Right atrium auricular region (tissue), 2 donors: ENCODE measurements at places on chromosomes 7 and 10. TPM values are rescaled to one million over a fixed set of nuclear protein-coding genes. Genes with fewer than 3 reads are reported as not detected.

The FFAR4 gene
- not detected for total RNA-seq

The CDHR3 gene
- not detected for total RNA-seq

The OR13A1 gene
- total RNA-seq = not detected

The ZNF786 gene
- total RNA-seq = 3.1 TPM

The CYP3A4 gene
- 0.43 TPM for total RNA-seq

The GDI2 gene
- 124 TPM for total RNA-seq

The NUP205 gene
- total RNA-seq = 17.2 TPM

The MUC3A gene
- not detected for total RNA-seq

The FKBP9 gene
- total RNA-seq = 129 TPM

The ANKRD2 gene
- total RNA-seq = 25.7 TPM

The VENTX gene
- 0.44 TPM for total RNA-seq

The HNRNPA2B1 gene
- total RNA-seq = 124 TPM

- no peak for DNase-seq
These were observed 69.5 kb downstream of the STK17A start for GRCh38 chr7:43652364-43652763.

DNA sequence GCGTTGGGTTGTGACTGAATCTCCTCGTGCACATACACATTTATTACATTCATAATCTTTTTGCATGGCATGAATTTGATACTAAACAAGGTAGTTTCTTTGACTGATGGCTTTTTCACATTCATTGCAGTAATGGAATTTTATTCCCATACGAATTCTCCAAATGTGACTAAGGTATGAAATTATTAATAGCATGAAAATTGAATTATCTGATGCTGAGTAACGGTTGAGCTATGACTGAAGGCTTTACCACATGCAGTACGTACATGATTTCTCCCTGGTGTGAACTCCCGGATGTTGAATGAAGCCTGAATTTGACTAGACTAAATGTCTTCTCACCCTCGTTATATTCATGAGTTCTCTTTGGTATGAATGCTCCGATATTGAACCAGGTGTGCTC, 104.4 kb upstream of the C1GALT1 start:
- DNase-seq = no peak

DNA sequence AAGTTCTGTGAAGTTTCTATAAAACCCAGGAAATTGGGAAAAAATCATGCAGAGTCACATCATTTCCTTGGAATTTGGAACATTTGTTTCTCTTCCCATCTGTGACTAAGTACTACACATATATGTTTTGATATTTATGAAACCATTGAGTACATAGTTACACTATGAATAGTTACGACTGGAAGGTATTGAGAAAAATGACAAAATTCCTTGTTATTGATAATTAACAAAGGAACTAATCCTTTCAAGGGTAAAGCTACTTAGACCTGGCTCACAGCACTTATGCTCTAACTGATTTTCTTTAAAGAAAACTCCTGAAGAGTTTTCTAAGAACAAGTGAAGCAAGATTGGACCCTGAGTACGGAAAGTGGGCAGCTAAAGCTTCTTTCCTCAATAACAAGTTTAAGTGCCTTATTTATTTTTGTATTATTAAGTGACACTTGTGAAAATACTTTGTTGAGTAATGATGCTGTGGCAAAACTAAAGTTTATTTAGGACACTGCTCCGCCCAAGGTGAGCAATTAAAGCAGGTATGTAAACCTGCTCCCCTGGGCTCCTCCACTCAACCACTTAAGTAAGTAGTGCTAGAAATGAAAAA, 12.0 kb upstream of the GLCCI1 start:
- DNase-seq = no peak

DNA sequence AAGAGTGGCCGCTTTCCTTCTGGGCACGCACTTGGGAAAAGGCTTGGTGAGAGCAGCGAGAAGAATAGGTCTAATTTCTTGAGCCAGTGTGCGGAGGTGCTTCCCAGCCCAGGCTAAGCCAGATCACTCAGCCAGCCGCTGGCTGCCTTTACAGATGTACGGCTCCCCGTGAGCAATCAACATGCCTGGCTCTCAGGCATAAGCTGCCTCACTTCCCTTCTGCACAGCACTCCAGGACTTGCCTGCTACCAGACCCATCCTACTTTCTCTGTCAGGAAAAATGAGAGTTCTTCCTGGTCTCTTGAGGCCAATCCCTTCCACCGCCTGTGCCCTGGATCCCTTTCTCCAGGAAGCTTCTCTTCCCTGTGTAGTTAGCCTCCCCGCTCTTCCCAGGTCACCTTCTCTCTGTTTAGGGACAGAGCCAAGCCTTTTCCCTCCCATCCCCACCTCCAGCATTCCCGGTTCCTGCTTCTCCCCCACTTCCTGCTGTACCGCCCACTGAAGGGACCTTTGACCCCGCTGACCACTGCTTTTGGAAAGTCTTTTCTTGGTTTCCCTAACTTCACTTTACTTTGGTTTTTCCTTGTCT, 1.1 kb upstream of the ACTR3C start:
- no peak for DNase-seq

GRCh38 chr7:43538404-43538771, 44.5 kb upstream of the STK17A start:
- no peak for DNase-seq

DNA sequence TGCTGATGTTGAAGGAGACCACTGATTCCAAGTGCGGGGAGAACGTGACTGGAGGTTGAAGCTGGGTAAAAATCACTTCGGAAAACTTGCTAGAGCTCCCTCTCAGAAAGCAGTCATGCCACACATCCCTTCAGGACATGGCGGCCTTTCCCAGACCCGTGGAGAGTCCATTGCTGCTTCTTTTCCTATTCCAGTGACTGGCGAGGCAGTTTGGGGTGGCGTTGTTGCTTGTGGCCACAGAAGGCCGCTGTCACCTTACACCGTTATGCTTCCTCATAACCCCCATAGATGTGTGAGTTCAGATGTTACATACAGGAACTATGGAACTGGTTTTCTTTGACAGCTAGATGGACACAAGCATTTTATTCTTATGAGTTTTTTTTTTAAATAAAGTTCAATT, 235.6 kb upstream of the POM121L12 start:
- DNase-seq = no peak

DNA sequence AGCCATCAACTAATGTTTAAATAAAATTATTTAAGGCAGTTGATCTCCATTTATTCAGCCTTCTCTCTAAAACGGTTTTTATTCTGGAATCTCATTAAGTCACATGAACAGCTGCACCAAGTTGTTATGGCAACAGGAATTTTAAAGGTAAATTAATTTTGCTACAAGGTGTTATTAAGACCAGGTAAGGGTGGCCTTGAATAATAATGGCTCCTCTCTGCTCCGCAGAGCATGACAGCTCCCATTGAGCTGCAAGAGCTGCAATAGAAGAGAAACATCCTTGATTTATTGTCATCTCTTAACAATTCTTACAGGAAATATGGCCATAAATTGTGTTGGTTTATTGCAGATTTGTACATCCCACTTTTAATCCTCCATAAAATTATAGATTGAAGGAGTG, 165.8 kb downstream of the KLF6 start:
- DNase-seq = no peak

GRCh38 chr7:7687800-7688199, 30.6 kb downstream of the RPA3 start:
- no peak for DNase-seq

DNA sequence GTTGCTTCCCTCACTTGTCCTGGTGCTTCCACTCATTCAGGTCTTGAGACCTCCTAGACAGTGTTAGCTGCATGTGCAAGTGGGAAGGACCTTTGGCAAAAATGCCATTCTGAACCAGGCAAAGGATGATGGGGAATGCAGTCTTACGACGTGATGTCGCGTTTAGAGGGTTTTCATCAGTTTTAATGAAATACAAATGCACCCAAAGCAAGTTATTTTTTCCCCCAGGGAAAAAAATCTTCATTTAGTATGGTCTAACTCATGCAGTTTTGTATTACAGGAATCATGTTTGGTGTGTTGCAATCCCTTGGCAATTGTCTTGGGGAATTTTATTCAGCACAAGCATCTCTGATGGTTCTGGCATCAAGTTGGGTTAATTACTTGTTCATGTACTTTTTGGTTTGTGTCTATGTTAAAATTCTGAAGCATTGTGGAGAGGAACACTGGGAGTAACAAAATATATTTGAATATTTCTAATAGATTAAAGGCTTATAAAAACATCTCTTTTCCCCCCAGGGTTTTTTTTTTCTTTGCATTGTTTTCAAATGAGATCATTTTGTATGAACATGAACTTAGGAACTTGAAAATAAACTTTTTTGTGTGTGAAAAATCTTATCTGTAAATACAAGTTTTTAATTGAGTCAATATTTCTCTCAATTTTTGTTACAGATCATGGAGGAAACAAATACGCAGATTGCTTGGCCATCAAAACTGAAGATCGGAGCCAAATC, 188.9 kb downstream of the BICC1 start:
- DNase-seq = no peak

- DNase-seq = peak; percentile 48
These were observed 42.7 kb downstream of the CAMK2B start for GRCh38 chr7:44282601-44283171.

- no peak for DNase-seq
These were observed 233.9 kb upstream of the CACNA2D1 start for GRCh38 chr7:82677493-82677892.

DNA sequence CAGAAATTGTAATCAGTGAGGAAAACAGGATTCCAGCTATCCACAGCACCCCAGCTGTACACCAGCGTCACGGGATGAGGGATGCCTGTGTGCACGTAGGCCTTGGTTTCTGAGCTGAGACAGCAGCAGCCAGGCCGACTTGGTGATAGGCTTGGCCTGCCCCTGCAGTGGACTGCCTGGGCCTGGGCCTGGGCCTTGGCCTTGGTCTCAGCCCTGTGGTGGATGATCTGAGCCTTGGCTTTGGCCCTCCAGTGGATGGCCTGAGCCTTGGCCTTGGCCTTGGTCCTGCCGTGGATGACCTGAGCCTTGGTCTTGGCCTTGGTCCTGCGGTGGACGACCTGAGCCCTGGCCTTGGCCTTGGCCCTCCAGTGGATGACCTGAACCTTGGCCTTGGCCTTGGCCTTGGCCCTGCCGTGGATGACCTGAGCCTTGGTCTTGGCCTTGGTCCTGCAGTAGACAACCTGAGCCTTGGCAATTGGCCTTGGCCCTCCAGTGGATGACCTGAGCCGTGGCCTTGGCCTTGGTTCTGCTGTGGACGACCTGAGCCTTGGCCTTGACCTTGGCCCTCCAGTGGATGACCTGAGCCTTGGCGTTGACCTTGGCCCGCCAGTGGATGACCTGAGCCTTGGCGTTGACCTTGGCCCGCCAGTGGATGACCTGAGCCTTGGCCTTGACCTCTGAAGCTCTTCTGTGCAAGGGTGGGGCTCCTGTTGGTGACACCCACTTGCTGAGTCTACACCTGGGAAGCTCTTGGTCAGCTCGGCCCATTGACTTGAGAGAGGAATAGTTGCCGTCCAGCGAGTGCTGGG, 93.8 kb downstream of the CUX1 start:
- no peak for DNase-seq

DNA sequence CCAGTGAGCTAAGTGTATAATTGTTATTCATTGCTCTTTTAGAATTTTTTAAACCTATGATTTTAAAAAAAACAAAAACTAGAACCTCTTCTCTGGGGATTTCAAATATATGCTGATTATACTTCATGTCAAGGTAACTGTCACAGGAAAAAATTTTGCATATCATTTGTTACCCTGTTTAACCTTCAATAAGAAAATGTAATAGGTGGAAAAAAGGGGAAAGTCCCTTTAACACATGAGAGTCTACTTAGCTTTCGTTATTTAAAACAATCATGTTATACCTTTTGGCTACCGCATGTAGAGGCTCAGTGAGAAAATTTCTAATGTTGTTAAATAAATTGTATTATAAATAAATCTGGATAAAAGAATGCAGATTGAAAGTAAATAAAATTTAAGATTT, 190.1 kb upstream of the AKR1E2 start:
- no peak for DNase-seq

GRCh38 chr7:101405474-101406067, 42.9 kb downstream of the COL26A1 start:
- no peak for DNase-seq

- DNase-seq = no peak
These were observed 99.5 kb downstream of the HIP1 start for GRCh38 chr7:75639071-75639885.

GRCh38 chr7:89887489-89887888, 266.8 kb upstream of the STEAP1 start:
- no peak for DNase-seq

GRCh38 chr10:35644050-35644950, 2.2 kb upstream of the FZD8 start:
- no peak for DNase-seq

- no peak for DNase-seq
These were observed 7.9 kb downstream of the EIF3B start for GRCh38 chr7:2362385-2363088.

- no peak for DNase-seq
These were observed 26.7 kb upstream of the ABLIM1 start for GRCh38 chr10:114684822-114685209.

- DNase-seq = no peak
These were observed 239.3 kb downstream of the SORCS1 start for GRCh38 chr10:106925191-106925590.

GRCh38 chr7:133983685-133984419, 143.3 kb upstream of the LRGUK start:
- DNase-seq = no peak

GRCh38 chr7:137873979-137874777, 27.4 kb upstream of the DGKI start:
- DNase-seq = no peak

GRCh38 chr7:40239755-40240303, 105.0 kb downstream of the SUGCT start:
- no peak for DNase-seq

- DNase-seq = no peak
These were observed at the start of gene SFRP4 for GRCh38 chr7:37916673-37917660. Gene SFRP4, minus strand, starts transcription at chr7:37916817. Its CDS starts 280 bp downstream, at chr7:37916537.

GRCh38 chr7:149692557-149692982, 80.8 kb downstream of the ZNF467 start:
- no peak for DNase-seq

- no peak for DNase-seq
These were observed 42.3 kb upstream of the MDFIC start for GRCh38 chr7:114879554-114879953.

GRCh38 chr10:90222372-90222771, 521.0 kb downstream of the KIF20B start:
- DNase-seq = no peak

DNA sequence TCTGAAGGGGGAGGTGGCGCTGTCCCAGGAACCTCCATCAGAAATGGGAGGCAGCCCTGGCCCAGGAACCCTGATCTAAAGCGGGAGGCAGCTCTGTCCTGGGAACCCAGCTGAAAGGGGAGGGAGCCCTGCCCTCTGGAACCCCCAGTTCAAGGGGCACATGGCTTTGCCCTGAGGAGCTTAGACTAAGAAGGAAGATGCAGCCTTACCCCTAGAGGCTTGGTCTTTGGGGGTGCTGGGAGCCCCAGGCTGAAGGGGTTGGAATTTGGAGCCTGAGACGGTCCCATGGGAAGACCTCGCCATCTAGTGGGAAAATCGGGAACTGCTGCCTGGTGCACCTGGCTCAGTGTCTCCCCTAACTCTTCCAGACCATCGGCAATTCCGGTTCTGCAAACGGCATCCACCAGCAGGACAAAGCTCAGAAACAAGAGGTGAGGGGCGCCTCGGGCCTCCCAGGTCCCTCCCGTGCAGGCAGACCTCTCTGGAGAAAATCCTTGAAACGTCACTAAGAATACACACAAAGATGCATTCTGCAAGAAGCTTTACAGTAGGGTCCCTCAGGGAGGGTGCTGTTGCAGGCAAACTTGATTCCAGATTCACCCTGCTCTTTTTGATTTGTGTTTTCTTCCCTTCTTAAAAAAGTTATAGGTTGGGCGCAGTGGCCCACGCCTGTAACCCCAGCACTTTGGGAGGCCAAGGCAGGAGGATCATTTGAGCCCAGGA, 52.4 kb upstream of the GTF2IRD1 start:
- peak; percentile 70 for DNase-seq

- DNase-seq = peak; percentile 21
These were observed 29.1 kb downstream of the POLL start for GRCh38 chr10:101558671-101559595.

- DNase-seq = no peak
These were observed 29.1 kb downstream of the ACTA2 start for GRCh38 chr10:88923520-88923919.
